ENCODE measurements at places on chromosomes 2 and 18.

GRCh38 chr2:29082804-29083495 is 8.6 kb upstream of the PCARE start:
- no peak for DNase-seq

- DNase-seq: peak; percentile 83
Observed at GRCh38 chr2:133953524-133953923, 300.3 kb upstream of the MGAT5 start.

DNA sequence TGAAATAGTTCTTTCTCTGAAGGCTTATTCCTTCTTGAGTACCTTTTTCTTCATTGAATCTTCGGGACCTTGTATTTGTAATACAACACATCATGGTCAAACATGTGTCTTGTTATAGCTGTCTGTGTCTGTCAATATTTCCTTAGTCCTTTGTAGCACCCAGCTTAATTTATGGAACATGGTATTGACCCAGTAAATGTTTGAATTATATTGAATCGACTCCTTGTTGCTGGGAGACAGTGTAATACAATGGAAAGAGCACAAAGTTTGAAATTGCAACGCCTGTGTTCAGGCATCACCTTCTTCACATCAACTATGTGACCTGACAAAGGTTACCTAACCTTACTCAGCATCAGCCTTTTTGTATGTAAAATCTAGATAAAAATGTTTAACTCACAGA is 267.2 kb upstream of the CYRIA start:
- DNase-seq: no peak

DNA sequence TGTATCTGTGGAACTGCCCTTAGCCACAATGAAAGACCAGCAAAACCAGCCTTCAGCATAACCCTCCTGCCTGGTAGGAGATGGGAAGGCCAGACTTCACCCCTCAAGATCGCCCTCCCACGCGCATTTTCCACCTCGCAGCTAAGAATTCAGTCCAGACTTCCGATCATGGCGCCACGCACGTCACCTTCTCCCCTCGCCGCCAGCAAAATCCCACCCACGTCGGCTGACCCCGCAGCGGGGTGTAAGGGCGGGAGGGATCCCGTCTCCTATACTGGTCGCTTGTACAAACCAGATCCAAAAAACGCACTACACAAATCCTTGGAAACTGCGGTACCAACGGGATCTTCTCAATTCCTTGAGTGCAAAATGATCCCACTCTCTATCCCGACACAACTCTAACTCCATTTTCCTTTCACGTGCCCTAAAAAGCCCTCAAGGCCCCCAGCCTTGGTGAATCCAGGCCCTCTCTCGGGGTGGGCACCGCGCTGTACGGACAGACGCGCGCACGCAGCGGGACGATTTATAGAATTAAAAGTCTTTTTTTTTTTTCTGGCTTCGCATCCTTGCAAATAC is 1.0 kb upstream of the BMPR2 start:
- DNase-seq: peak; percentile 65

DNA sequence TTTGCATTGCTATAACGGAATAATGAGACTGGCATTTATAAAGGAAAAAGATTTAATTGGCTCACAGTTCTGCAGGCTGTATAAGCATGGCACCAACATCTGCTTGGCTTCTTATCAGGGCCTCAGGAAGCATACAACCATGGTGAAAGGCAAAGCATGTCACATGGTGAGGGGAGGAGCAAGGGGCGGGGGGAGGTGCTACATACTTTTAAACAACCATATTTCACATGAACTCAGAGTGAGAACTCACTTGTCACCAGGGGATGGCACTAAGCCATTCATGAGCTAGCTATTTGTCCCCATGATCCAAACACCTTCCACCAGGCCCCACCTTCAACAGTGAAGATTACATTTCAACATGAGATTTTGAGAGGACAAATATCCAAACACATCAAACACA is 188.7 kb downstream of the MBD5 start:
- no peak for DNase-seq

DNA sequence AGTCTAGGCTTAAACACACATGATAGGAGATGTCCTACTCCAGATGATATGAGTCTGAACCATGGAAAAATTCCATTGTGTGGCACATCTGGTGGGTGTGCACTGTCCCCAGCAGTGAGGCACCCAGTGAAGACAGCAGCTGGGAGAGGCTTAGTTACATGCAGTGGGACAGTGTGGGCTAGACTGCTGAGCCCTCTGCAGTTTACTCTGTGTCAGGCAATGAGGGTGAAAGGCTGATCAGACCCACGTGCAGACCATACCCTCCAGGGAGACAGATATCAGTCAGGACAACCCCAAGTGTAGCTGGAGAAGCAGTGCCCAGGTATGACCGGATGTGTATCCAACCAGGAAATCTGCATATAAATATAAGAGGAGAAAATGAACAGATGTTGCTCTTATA is 13.4 kb downstream of the IL37 start:
- DNase-seq: no peak

DNA sequence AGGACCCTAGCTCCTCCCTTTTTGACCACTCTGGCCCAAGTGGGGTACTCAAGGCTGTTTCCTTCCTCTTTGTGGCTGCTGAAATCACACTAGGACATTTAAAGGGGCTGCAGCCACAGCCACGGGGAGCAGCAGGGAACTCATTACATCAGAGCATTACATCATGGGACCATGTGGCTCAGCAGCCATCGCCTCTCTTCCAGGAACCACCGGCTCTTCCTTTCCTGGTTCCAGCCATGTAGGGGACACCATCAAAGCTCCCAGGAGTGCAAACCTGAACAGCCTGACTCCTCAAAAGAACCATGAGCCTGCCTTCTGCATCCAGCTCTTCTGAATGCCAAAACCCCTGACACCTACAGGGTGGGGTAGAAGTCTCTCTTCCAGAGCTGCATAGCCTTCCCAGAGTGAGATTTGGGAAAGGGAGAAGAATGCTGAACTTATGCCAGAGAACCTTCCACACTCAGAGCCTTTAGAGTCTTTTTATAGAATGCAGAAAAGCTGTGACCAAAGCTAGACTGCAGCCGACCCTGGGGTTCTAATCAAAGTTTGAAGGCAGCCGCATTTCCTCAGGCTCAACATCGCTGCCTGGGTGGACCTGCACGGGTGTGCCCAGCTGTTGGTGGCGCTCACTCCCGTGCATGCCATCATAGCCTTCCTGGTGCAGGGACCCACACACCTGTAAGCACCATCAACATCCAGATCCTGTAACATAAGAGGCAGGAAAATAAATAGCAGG is 121.7 kb downstream of the KLHL29 start:
- no peak for DNase-seq

- no peak for DNase-seq
Observed at GRCh38 chr2:211055438-211055837, 499.0 kb downstream of the CPS1 start.

DNA sequence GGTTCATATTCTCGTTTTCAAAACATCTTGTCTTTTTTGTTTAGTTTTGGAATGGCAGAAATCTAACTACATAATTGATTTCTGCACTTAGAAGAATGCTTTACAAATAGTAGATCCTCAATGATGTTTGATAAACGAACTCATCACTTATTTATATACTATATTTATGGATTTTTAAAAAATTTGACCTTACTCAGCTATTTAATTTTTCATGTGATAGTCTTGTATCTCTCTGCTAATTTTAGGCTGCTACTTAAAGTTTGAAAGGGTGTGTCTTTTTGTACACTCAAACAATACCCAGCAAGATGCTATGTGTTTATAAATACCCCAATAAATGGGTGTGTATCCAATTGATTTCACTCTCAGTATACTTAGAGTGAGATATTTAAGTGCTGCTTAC is 86.9 kb downstream of the EHBP1 start:
- DNase-seq: no peak

DNA sequence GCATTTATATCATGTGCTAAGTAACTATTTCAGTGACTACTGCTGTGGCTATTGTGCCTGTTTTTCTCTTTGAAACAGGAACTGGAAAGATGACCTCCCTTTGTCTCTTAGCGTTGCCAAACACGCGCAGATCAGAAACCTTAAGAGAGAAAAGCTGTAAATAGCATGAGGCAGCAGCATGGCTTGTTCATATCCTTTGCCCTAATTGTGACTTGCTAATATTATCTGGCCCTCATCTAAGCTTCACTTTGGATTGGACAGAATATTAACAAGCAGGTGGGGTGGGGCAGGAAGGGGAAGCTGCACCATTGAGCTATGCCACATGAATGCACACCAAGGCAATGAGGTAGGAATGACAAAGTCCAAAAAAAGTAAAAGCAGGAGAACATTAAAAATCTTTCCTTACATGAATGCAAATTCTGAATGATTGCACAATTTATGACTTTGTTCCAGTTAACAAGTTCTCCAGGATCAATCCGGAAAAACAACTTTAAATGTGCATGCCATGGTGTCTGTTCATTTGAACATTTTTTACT is 128.4 kb downstream of the IRS1 start:
- no peak for DNase-seq

- no peak for DNase-seq
Observed at GRCh38 chr2:18664421-18664820, 75.1 kb upstream of the NT5C1B start.

DNA sequence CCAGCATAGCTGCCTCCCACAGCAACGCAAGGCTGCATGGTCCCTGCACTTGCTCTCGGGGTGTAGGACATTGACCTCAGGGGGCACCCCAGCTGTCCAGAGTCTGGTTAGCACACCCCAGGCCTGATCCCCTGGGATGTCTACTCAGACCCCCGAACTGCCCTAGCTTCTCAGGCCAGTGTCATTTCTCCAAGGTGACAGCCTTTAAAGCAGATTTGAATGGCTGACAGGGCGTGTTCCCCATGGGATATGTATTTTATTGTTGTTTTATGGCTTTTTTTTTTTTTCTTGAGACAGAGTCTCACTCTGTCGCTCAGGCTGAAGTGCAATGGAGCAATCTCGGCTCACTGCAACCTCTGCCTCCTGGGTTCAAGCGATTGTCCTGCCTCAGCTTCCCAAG is 40.8 kb upstream of the PTMA start:
- peak; percentile 57 for DNase-seq

DNA sequence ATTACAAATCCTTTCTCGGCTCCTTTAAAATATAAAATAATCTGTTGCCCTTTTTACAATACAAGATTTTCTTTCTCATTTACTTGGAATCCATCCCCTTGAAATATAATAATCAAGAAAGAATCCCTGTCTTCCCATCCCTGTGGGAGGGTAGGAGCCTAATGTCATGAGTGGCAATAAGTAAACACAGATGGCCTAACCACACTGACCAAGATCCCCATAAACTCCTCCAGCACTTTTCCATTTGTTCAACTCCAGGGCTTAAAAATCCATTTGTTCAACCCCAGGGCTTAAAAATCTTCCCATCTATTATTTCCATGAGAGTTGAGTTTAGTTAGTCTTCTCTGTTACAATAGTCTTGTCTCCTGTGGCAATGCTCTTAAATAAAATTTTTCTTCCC is 297.6 kb downstream of the CDH7 start:
- DNase-seq: no peak

DNA sequence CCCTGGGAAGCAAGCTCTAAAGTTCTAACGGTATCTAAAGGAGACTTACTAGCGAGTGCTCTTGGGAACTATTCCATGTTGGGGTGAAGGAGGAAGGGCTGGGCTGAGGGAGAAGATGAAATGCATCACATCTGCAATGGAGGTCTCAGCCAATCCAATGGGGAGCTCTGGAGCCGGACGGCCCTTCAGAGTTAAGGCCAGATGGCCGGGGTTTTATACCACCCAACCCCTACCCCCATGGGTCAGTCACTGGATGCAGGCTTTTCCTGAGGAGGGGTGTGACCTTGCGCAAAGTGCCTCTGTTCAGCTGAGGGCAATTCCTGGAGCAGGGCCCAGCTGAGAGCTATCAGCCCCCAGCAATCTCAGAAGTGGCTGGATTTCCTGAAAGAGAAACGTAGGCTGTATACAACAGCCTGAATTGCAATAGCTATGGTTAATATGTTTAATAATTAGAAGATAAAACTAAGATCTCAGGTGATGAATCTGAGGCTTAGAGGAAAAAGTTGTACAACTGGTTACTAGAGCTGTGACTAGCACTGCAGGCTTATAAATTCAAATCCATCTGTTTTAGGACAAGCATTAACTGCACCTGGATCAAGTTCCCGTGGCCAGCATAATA is 21.6 kb downstream of the EIPR1 start:
- DNase-seq: no peak

DNA sequence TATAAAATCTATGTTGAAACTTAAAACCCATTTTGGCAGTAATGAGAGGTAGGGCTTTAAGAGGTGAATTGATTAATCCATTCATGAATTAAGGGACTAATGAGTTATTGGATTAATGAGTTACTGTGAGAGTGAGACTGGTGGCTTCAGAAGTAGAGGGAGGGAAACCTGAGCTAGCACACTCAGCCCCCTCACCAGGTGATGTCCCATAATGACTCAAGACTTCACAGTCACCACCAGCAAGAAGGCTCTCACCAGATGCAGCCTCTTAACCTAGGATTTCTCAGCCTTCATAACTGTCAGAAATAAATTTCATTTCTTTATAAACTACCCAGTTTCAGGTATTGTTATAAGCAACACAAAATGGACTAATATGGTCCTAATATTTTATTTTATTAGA is 621.7 kb upstream of the ACVR2A start:
- DNase-seq: no peak

DNA sequence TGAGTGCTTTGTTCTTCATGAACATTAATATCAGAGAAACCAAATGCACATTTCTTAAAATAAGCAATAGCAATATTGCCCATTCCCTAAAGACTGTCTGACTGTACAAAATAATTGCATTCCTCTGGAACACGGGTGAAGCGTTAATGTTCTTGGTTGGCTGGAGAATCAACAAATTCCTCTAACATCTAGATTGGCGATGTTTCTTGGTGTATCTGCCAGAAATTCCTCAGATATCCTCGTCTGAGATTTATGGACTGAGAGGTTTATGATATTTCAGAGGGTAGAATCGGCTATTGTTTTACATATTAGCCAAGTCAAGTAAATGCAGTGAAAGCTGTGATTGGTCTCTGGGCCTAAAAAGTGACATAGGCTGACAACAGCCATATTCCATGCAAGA is 27.1 kb upstream of the SPTBN1 start:
- no peak for DNase-seq

DNA sequence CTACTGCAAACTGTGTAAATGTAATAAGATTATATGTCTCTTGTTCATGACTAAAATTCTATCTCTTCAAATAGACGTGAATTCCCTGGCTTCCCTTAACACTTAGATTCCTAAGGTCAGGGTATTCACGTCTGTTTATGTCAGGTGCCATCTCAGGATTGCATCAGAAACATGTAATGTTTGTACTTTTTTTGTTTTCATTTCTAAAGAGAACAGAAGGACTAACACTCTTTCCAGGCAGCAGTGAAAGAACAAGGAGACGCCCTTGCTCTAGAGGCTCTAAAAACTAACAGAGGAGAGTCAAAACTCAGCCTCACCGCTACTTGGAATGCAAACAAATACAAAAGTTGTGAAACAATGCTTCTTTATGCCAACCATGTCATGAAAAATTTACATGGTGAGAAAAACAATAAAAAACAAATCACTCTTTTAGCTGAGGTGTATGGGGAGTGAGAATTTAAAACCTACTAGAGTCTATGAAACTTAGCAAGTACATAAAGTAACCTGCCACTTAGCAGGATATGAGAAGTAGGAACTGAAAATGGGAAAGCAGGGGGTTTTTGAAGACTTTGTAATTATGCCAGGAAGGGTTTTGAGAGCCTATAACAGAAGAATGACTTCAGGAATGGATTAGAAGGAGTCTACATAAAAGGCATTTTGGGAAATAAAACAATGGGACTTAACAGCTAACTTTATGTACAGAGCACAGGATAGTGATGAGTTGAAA is 522.7 kb downstream of the THSD7B start:
- no peak for DNase-seq
